ENCODE measurements at places on chromosomes 7 and 10.

DNA sequence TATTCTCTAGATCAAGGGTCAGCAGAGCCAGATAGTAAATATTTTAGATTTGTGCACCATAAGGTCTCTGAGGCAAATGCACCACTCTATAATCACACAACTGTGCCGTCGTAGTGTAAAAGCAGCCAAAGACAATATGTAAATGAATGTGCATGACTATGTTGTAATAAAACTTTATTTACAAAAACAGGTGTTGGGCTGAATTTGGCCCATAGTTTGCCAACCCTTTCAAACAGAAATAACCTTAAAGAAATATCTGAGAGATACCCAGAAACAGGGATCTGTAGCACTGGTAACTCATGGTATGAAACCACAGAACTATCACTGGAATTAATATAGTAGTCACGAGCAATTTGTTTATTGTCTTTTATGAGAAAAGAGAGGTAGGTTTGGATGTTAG lies 86.0 kb downstream of the ARID5B start:
- no peak for DNase-seq

GRCh38 chr7:135562720-135563119 lies 5.0 kb downstream of the NUP205 start:
- no peak for DNase-seq

DNA sequence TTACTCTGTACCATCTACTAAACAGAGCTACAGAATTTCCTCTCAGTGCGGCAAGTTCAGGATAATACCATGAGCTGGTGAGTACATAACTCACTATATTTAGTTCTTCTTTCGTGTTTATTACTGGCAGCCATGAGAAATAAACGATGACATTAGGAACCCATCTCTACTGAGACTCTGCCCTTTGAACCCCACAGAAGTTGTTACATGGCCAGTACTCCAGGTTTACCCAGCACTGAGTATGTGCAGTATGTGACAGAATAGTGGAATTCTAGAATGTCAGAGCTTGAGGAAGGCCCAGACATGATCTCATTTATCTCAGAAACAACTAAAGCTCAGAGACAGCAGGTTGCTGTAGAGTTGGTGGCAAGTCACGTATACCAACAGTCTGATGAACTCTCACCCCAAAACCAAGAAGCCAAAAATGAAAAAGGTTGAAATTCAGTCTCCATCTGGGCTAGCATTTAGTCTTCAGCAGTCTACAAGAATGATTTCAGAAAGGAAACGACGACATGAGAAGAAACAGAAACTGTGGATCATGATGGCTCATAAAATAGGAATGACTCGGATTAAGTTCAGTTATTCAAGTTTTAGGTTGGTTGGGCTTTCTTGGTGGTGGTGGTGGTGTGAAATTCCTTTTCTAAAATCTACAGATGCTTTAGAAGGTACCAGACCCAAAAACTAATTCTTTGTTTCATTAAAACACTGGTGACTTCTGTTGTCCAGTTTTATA lies 78.5 kb downstream of the SORBS1 start:
- DNase-seq, result no peak

GRCh38 chr10:639001-639750 lies 50.3 kb downstream of the DIP2C start:
- no peak for DNase-seq

DNA sequence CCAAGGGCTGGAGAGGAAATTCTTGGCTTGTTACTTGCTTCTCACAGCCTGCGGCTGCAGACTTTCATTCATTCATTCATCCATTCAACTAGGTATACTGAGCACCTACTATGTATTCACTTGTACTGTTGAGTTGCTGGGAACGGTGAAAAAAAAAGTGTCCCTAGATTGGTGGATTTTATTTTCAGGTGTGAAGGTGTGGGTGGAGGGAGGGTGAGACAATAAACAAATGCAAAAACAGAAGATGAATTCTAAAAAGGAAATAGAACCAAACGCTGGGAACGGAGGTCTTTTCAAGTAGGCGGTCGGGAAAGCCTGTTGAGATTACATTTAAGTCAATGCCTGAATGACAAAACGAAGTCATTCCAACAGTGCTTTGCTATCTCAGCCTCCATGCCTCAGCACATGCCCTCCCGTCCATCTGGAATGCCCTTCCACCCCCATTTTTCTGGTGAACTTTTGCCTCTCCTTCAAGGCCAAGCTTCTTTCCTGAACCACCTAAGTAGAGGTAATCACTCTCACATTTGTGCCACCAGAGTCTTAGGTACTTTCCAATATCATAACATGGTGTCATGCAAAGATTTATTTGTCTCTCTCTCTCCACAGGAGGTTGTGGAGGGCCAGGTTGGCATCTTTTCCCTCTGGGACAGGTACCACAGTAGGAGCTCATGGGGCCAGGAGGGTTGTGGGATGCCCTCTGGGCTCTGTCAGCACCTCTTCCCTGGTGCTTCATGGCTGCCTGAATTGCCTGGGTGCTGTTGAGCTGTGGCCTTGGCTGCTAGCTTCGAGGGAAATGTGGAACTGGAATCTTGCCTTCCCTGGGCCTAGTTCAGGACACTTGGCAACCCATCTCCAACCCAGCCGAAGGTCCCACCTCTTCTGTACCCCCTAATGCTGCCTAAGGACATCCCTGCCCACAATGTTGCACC lies 5.5 kb downstream of the NKX2-3 start:
- no peak for DNase-seq

- DNase-seq, result no peak
Observed at GRCh38 chr7:71454981-71455380, 323.0 kb downstream of the GALNT17 start.

All from activated CD8-positive, alpha-beta memory T cell treated with anti-CD3 and anti-CD28 coated beads for 1 hour (primary cell).